ENCODE measurements at places on chromosomes 1 and 21.

GRCh38 chr1:178324003-178324402, 172.8 kb downstream of the CLEC20A start:
- no peaks in the 10 kb centered on the region for H3K27me3 ChIP-seq
- H3K36me3 ChIP-seq, result no peaks in the 10 kb centered on the region
- H3K4me3 ChIP-seq, result no peak overlapping the region
- H3K4me1 ChIP-seq, result peaks cover 21% of the 10 kb centered on the region

DNA sequence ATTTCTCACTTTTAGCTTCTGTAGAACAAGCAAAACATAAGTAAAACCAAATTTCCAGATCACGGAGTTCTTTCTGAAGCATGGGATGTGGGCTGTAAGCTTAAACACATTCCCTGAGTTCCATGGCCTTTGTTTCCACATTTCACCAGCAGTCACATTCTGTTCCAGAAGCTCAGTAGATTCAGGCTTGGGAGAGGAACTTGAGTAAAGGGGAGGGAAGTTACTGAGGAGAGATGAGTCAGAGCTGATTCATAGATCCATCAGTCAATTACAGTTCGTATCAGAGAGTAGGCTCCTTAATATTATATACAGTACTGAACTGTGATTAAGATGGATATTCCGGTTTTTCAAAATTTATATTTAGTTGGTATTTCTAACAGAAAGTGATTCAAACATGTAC, 614.3 kb downstream of the NCAM2 start:
- H3K36me3 ChIP-seq, result no peaks in the 10 kb centered on the region
- no peaks in the 10 kb centered on the region for H3K4me1 ChIP-seq
- H3K27ac ChIP-seq, result no peak overlapping the region
- H3K27me3 ChIP-seq, result no peaks in the 10 kb centered on the region

DNA sequence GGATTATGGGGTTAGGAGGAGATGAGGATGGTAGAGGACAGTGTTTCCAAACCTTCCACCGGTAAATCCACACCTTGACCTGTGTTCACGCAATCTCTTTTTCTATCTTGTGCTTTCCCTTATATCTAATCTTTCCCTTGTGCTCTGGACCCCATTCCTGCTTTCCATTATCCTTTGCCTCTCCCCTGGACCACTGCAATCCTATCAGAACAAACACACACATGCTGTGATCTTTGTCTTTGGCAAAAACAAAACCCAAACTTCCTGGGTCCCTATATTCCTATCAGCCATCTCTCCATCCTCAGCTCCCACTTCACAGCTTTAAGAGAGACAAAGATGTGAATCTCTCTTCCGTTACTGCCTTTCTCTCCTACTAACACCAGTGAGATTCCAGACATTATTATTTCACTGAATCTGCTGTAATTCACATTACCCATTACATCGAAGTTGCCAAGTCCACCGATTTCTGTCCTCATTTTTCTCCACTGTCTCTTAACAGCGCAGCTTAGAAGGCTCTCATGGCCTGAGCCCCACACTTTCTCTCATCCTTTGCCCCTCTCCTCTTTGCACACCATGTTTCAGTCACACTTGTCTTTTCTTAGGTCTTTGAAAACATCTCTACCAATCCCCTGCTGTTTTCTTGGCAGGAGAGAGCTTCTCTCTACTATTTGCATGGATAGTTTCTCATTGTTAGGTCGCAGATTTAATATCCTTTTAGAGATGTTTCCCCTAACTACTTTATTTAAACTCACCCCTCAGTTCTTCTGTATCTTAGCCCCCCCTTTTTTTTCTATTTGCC, 230.0 kb upstream of the B3GALT2 start:
- no peak overlapping the region for H3K4me3 ChIP-seq
- DNase-seq, result no peak
- no peaks in the 10 kb centered on the region for H3K27me3 ChIP-seq

DNA sequence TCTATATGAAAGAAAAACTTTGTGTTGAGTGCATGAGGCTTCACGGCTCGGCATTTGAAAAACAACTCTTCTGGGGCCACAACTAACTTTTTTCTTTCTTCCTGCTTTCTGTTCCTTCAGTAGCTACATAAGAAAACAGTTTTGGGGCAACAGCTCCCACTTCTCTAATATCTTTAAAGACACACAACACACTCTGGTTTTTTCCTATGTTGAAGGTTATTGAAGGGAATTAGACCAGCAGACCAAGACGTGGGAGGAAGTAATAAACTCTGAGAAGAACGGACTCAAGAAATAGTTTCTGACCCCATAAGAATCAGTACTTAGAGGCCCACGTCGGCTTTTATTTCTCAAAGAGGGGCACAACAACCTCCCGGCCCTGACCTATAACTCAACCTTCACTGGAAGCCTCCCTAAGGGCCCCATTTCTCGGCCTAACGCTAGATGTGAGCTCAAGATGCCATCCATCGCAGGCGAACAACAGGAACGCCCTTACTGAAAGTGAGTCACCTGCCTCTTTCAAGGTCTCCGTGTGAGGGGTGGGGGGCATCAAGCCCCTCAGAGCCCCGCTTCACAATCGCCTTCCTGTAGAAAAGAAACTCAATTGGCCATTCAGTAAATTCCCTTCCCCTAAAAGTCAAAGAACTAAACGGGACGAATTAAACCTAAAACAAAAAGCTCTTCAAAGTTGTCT, 844 bp downstream of the ZMYM6 start:
- H3K4me1 ChIP-seq, result no peaks in the 10 kb centered on the region
- peak overlapping the region; percentile 86 for H3K27ac ChIP-seq
- no peaks in the 10 kb centered on the region for H3K27me3 ChIP-seq
- no peaks in the 10 kb centered on the region for H3K36me3 ChIP-seq
- DNase-seq, result peak; percentile 57

- no peaks in the 10 kb centered on the region for H3K36me3 ChIP-seq
- no peak overlapping the region for H3K4me3 ChIP-seq
- no peak overlapping the region for H3K27ac ChIP-seq
- H3K4me1 ChIP-seq, result no peaks in the 10 kb centered on the region
- no peak for DNase-seq
Observed at GRCh38 chr1:164141797-164142196, 417.2 kb upstream of the PBX1 start.

DNA sequence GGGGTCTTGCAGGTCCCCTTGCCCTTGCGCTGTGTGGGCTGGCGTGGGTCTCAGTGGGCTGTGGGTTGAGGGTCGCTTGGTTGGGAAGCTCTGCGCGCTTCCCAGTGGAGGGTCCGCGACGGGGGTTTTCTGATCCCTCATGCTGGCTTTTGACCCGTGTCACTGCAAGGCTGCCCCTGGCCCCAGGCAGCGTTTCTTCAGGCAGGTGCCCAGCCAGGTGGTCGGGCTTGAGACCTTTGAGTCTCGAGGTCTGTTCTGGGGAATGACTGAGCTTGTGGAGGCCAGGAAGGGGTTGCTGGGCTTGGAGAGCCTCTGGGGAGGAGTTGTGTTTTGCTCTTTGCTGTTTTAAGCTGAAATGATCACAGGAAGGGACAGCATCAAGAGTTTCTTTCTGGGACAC, 5.3 kb downstream of the SKI start:
- no peaks in the 10 kb centered on the region for H3K36me3 ChIP-seq
- no peak overlapping the region for H3K4me3 ChIP-seq
- DNase-seq, result peak; percentile 24

GRCh38 chr1:175808573-175808972, 65.2 kb upstream of the TNR start:
- H3K4me1 ChIP-seq, result peaks cover 7% of the 10 kb centered on the region
- no peaks in the 10 kb centered on the region for H3K27me3 ChIP-seq
- no peaks in the 10 kb centered on the region for H3K36me3 ChIP-seq
- H3K27ac ChIP-seq, result no peak overlapping the region
- H3K4me3 ChIP-seq, result no peak overlapping the region

GRCh38 chr1:222583079-222583478, 6.7 kb downstream of the TAF1A start:
- no peak overlapping the region for H3K27ac ChIP-seq
- no peak for DNase-seq
- no peak overlapping the region for H3K4me3 ChIP-seq
- peaks cover 30% of the 10 kb centered on the region for H3K36me3 ChIP-seq
- H3K4me1 ChIP-seq, result no peaks in the 10 kb centered on the region
- no peaks in the 10 kb centered on the region for H3K27me3 ChIP-seq

DNA sequence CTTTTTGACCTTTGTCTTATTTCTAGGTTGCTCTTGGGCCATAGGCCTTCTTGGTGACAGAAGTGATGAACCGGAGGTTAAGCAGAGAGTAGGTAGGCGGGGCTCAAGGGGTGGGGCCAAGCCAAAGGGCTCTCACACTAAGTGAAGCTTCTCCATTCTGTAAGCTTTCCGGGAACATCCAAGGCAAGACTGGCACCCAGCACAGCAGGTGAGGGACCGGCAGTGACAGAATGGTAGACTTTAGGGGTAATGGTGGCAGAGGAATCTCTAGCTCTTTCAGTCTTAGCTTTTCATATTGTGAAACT, at the start of gene TNFAIP8L2:
Gene TNFAIP8L2 (plus strand): TSS at position 135 of the 305 bp plus-strand sequence. CDS start 2,049 bp downstream, outside the sequence.
- peaks cover 5% of the 10 kb centered on the region for H3K4me1 ChIP-seq
- no peak within 1 kb of the TSS for H3K4me3 ChIP-seq
- 0 out of 2 replicates have a peak, but pooled peaks cover under 1% of the 10 kb centered on the region for H3K36me3 ChIP-seq
- H3K27me3 ChIP-seq, result no peaks in the 10 kb centered on the region
- H3K27ac ChIP-seq, result peak within 1 kb of the TSS; percentile 32

GRCh38 chr1:84260852-84261518, 40.5 kb upstream of the SAMD13 start:
- H3K4me3 ChIP-seq, result no peak overlapping the region
- no peak for DNase-seq
- no peaks in the 10 kb centered on the region for H3K36me3 ChIP-seq
- no peaks in the 10 kb centered on the region for H3K27me3 ChIP-seq
- no peaks in the 10 kb centered on the region for H3K4me1 ChIP-seq
- no peak overlapping the region for H3K27ac ChIP-seq

GRCh38 chr1:11157867-11158266, 31.3 kb upstream of the ANGPTL7 start:
- H3K27ac ChIP-seq, result no peak overlapping the region
- no peak overlapping the region for H3K4me3 ChIP-seq
- DNase-seq, result no peak
- H3K27me3 ChIP-seq, result no peaks in the 10 kb centered on the region

DNA sequence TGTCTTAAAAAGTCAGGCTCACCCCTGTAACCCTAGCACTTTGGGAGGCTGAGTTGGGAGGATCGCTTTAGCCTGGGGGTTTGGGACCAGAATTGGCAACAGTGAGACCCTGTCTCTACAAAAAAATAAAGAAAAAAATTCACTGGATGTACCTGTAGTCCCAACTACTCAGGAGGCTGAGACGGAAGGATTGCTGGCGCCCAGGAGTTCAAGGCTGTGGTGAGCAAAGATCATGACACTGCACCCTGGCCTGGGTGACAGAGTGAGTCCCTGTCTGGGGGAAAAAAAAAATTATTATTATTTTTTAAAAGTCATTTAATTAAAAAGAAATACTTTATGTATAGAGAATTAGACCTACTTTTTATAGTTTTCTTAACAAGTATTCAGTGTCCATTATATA, 47.1 kb downstream of the ZMYM4 start:
- peaks cover 2% of the 10 kb centered on the region for H3K36me3 ChIP-seq
- no peak overlapping the region for H3K4me3 ChIP-seq
- no peak overlapping the region for H3K27ac ChIP-seq
- no peak for DNase-seq
- no peaks in the 10 kb centered on the region for H3K4me1 ChIP-seq

DNA sequence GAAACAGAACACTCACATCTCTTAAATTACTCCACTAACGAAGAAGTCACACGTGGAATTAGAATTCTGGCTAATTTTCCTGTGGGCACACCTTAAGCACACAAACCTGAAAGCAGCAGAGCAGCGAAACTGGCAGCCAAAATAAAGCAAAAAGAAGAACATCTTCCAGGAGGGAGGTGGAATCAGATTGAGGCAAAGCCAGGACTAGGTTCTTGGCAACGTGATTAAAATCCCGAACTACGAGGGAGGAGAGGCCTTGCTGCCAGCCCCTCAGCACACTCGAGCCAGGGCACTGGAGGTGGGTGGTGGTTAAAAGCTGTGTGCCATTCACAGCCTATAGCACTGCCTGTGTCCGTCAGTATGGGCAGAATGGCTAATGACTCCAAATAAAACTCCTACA, 58.0 kb downstream of the HIVEP3 start:
- no peaks in the 10 kb centered on the region for H3K27me3 ChIP-seq
- DNase-seq, result no peak
- peaks cover 17% of the 10 kb centered on the region for H3K4me1 ChIP-seq
- no peak overlapping the region for H3K4me3 ChIP-seq

GRCh38 chr1:39410915-39411436, 80.5 kb upstream of the BMP8A start:
- no peaks in the 10 kb centered on the region for H3K27me3 ChIP-seq
- H3K36me3 ChIP-seq, result peaks cover 6% of the 10 kb centered on the region
- no peak overlapping the region for H3K27ac ChIP-seq
- peak overlapping the region; percentile 81 for H3K4me3 ChIP-seq
- peaks cover 56% of the 10 kb centered on the region for H3K4me1 ChIP-seq

DNA sequence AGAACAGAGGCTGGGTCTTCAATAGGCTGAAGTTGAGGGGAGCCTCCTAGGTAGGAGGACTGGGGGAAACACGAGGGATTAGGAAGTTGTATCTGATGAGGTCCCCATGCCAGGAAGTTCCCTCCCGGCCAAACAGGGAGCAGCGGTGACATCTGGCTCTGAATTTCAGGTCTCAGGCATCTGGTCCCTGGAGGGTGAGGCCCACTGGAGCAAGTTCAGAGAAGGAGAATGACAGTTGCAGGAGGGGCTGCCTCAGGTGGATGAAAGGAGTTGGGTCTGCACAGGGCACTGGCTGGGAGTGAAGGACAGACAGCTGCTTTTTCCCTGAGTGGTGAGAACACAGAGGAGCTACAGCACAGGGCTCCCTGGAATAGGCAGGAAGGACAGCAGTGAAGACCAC, 9.1 kb downstream of the TMEM9 start:
- H3K4me1 ChIP-seq, result no peaks in the 10 kb centered on the region
- DNase-seq, result no peak
- H3K27me3 ChIP-seq, result no peaks in the 10 kb centered on the region
- H3K36me3 ChIP-seq, result peaks cover 34% of the 10 kb centered on the region
- H3K27ac ChIP-seq, result no peak overlapping the region
- no peak overlapping the region for H3K4me3 ChIP-seq

GRCh38 chr1:58573705-58574591, 3.1 kb downstream of the TACSTD2 start:
- no peak overlapping the region for H3K27ac ChIP-seq
- peaks cover 53% of the 10 kb centered on the region for H3K27me3 ChIP-seq
- H3K36me3 ChIP-seq, result no peaks in the 10 kb centered on the region
- DNase-seq, result no peak

DNA sequence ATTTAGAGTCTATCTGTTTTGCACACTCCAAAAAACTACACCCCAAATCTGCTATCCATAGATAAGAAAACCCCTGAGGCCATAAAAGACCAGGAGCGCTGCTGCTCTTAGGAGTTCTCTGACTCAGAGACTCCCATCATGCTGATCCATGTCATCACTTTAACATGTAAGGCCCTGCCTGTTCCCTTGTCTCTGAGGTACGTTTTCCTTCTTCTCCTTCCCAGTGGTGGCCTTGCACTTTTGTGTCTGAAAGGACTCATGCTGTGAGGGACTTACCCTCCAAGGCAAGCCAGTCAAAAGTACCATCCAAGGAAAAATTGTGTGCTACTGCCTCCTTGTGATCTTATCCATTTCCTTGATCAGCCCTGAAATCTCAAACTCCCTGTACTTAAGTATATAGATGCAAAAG, 427.4 kb upstream of the NCAM2 start:
- H3K4me3 ChIP-seq, result no peak overlapping the region
- no peaks in the 10 kb centered on the region for H3K36me3 ChIP-seq
- no peaks in the 10 kb centered on the region for H3K27me3 ChIP-seq

All from GM23338 (cell line).